ENCODE measurements at places on chromosomes 13 and 19. TPM values are rescaled to one million over a fixed set of nuclear protein-coding genes. Genes with fewer than 3 reads are reported as not detected.

The GSX1 gene
- polyA plus RNA-seq = 0.37 TPM

The LRRC8E gene
- polyA plus RNA-seq = 0.27 TPM

The NLRP9 gene
- 0.02 TPM for polyA plus RNA-seq

The RB1 gene
- 30.2 TPM for polyA plus RNA-seq

The C5AR1 gene
- polyA plus RNA-seq = 17.8 TPM

The EDDM13 gene
- 3.1 TPM for polyA plus RNA-seq

The SPIB gene
- 14.8 TPM for polyA plus RNA-seq

The YJEFN3 gene
- polyA plus RNA-seq = 37.1 TPM

The KIR3DL2 gene
- 0.21 TPM for polyA plus RNA-seq

The TNFSF11 gene
- polyA plus RNA-seq = 1.6 TPM

The ISYNA1 gene
- 66.1 TPM for polyA plus RNA-seq

The NLRP11 gene
- 0.02 TPM for polyA plus RNA-seq

The ATP11A gene
- 7.2 TPM for polyA plus RNA-seq

The CACNG6 gene
- 0.05 TPM for polyA plus RNA-seq

The PSG1 gene
- polyA plus RNA-seq = 0.09 TPM

The SHC2 gene
- 5.2 TPM for polyA plus RNA-seq

The HPN gene
- polyA plus RNA-seq = 0.82 TPM

The UHRF1 gene
- 4.3 TPM for polyA plus RNA-seq
